ENCODE measurements at places on chromosomes 16 and 17. TPM values are rescaled to one million over a fixed set of nuclear protein-coding genes. Genes with fewer than 3 reads are reported as not detected.

GRCh38 chr16:68644715-68645493, at the start of gene CDH3:
TSS of gene CDH3 (plus strand) at chr16:68645310. CDS start at chr16:68645380, 70 bp downstream.
- peak; percentile 46 for DNase-seq
- peaks cover 31% of the 10 kb centered on the region for H3K4me1 ChIP-seq
- H3K4me3 ChIP-seq, result peak within 1 kb of the TSS; percentile 69
- H3K27me3 ChIP-seq, result peaks cover 66% of the 10 kb centered on the region
- H3K36me3 ChIP-seq, result no peaks in the 10 kb centered on the region

DNA sequence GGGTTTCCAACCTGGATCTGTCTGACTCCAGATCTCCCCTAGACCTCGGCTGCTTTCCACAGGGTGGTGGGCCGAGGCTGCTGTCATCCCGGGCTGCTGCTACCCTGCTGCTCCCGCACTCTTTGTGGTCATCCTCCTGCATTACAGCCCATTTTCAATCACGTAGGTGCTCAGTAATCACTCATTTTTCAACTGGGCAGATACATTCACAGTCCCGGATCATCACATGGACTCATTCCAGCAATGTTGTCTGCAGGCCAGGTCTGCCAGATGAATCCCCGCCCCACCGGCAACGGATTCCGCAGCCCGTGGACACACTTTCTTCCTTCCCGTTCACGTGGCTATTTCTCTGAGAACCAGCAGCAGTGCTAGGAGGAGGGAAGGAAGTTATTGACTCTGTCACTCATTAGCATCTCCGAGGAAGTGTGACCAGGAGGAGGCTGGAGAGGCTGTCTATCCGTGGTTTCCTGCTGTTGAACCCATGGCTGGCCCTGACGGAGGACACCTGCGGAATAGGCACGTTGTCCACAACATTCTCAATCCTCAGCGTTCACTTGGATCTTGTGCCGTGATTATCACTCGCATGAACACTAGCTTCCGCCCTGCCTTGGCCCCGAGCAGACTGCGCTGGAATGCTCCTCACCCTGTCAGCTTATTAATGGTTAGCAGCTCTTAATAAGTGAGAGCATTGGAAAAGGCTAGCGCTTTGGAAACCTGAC, 14.7 kb upstream of the ZCCHC14 start:
- H3K27me3 ChIP-seq, result peaks cover 12% of the 10 kb centered on the region
- no peak overlapping the region for H3K27ac ChIP-seq
- no peak for DNase-seq
- no peaks in the 10 kb centered on the region for H3K36me3 ChIP-seq
- no peak overlapping the region for H3K4me3 ChIP-seq

GRCh38 chr17:80649672-80650330, 105.2 kb downstream of the RPTOR start:
- H3K27ac ChIP-seq, result peak overlapping the region; percentile 81
- peak; percentile 91 for DNase-seq
- peak overlapping the region; percentile 0 for H3K4me3 ChIP-seq
- H3K36me3 ChIP-seq, result peaks cover 28% of the 10 kb centered on the region
- H3K27me3 ChIP-seq, result no peaks in the 10 kb centered on the region

DNA sequence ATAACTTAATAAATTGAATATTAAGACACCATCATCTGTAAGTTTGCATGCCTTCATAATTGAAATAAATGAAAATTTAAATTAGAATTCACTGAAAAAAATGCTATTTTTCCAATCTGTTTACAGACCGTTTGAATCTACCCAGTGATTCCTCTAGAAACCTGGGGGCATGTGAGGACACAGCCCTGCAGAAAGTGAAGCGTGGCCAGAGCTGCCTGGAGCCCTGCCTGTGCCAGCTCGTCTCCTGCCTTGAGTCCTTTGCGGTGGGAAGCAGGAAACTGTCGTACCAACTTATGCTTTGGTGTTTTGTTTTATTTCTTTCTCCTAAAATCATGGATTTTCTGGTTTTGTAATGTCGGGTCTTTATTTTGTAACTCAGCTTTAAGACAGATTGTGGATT, 67.8 kb upstream of the FA2H start:
- no peaks in the 10 kb centered on the region for H3K4me1 ChIP-seq
- no peak overlapping the region for H3K4me3 ChIP-seq
- no peak overlapping the region for H3K27ac ChIP-seq
- DNase-seq, result no peak
- no peaks in the 10 kb centered on the region for H3K36me3 ChIP-seq

- no peaks in the 10 kb centered on the region for H3K27me3 ChIP-seq
- H3K27ac ChIP-seq, result no peak overlapping the region
- no peak overlapping the region for H3K4me3 ChIP-seq
- no peaks in the 10 kb centered on the region for H3K36me3 ChIP-seq
- H3K4me1 ChIP-seq, result no peaks in the 10 kb centered on the region
- no peak for DNase-seq
Measured at GRCh38 chr17:57927048-57927723, 28.0 kb downstream of the CUEDC1 start.

- H3K27me3 ChIP-seq, result no peaks in the 10 kb centered on the region
- H3K4me1 ChIP-seq, result no peaks in the 10 kb centered on the region
- peaks cover 9% of the 10 kb centered on the region for H3K36me3 ChIP-seq
Measured at GRCh38 chr16:20774703-20775362, 11.0 kb downstream of the ACSM3 start.

DNA sequence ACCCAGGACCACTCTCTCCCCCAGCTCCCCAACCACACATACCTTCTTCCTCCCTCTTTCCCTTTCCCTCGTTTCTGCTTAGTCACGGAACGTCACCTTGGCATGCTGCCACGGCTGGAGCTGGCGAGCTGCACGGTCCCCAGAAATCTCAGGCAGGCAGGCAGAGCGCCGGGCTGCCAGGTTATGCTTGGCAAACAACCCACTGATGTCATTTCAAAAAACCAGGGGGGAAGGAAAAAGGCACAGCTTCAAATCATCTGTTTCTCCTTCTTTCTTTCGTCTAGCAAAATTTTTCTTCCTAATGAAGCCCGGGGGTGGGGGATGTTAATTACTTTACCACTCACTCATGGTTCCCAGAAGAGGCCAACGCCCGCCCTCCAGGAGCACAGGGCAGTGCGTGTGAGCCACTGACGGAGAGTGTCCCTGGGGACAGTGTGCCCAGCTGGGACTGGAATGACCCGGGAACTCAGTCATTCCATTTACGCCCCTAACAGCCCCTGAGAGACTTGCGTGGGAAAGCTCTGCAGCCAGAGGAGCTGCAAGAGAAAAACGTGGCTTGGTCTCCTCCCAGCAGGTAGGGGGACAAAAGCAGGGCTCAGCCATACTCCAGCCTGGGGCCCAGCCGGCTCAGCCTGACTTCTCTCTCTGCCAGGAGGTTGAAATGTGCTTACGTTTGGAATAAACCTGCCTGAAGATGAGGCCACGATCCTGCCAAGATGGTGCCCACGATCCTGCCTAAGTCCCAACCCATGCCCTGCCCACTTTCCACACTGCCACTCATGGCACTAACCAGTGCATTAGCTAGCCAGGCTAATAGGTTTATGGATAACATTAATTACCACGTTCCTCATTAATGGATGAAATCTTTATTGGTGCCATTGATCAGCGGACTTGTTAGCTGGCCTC, 198.9 kb downstream of the ZFHX3 start:
- peaks cover 6% of the 10 kb centered on the region for H3K4me1 ChIP-seq
- DNase-seq, result no peak
- no peak overlapping the region for H3K27ac ChIP-seq
- no peaks in the 10 kb centered on the region for H3K36me3 ChIP-seq
- peaks cover 6% of the 10 kb centered on the region for H3K27me3 ChIP-seq
- no peak overlapping the region for H3K4me3 ChIP-seq

TLCD3B gene
- 6.1 TPM for total RNA-seq

Measured in activated naive CD4-positive, alpha-beta T cell treated with anti-CD3 and anti-CD28 coated beads for 36 hours (primary cell).